Smooth muscle cell of the brain vasculature (primary cell): ENCODE measurements at places on chromosomes 6 and 20.

GRCh38 chr20:14790190-14790589, 452.8 kb upstream of the FLRT3 start:
- DNase-seq = no peak

DNA sequence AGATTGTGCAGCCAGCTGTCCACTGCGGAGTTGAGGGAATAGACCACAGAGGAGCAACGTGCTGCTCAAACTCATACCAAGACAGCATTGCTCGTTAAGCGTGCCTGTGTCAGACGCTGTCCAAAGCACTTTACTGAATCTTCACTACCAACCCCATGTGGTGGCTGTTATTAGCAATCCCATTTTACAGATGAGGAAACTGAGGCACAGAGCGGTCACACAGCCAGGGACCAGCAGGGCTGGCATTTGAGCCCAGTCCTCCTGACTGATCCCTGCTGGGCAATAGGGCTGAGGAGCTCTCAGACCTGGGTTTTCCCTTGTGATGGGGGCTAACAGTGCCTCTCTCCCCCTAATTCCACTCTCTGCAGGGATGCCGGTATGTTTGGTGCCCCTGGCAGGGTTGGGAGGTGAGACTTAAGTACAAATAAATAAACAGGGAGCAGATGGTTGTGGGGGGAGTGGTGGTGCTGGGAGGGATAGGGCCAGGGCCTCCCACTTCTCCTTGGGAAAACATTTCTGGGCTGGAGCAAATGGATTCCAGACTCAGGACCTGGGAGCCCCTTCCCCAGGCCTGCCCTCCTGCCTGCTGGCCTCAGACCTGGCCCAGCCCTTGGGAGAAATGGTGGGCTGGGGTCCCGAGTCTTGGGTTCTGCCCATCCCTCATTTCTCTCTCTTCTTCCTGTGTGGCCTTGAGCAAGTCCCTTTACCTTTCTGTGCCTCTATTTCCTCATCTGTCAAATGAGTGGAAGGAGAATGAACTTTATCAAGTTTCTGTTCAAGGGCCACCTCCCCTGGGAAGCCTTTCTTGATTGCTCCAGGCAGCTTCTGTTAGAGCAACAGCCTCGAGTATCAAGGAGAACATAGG, 17.7 kb downstream of the SRXN1 start:
- DNase-seq = no peak

GRCh38 chr6:33980176-33981175, 165.4 kb downstream of the GRM4 start:
- DNase-seq = no peak

DNA sequence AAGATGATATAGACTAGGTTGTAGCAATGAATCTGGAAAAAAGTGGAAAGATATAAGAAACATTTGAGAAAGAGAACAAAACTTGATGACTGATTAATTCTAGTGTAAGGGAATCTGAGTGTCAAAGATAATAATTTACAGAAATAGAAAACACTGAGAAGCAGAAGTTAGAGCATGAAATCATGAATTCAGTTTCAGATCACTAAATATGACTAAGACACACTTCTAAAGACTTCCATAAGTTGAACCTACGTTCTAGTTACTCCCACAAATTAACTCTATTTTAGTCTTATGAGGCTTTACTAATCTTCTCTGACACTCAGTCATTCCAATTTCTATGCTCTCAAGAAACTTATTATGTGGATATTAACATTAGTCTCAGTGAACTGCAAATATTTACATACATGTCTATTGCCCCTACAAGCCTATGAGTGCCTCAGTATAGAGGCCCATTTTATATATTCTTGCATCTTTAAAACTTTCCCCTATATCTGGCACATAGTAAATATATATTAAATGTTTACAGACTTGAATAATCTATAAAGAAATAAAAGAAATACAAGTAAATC, 30.4 kb downstream of the IBTK start:
- DNase-seq = no peak

- DNase-seq = no peak
Measured at GRCh38 chr20:17320456-17320855, 93.6 kb downstream of the PCSK2 start.

DNA sequence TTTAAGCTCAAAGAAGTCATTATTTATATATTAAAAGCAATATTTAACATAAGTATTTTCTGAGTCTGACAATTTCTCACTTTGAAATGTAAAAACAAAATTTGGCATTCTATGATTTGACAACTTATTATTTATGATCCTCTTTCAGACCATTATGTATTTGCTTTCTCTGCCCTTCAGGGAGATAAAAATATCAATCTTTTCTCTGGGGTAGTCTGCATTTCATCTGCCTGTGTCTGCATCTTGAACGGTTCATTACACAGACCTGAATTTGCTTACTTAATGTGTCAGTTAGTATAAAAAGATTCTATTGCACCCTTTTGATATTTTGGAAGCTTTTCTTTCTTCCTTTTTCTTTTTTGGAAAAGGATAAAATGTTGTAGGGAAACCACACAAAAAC, 354.0 kb upstream of the RGS17 start:
- no peak for DNase-seq

DNA sequence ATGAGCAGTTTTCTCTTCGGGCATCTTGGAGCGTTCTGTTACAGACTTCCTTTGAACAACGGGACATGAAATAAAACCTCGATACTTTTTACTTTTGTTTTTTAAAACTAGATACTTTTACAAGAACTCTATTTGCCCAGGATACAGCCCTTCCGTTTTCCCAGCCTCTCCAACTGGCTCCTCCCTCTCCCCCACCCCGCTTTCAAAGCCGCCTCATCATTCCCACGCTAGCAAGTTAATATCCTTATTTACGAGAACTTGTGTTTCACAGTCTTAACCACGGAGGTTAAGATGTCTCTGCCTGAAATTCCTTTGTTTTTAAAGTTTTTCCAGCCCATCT, 241 bp upstream of the CFAP206 start:
- peak; percentile 15 for DNase-seq

DNA sequence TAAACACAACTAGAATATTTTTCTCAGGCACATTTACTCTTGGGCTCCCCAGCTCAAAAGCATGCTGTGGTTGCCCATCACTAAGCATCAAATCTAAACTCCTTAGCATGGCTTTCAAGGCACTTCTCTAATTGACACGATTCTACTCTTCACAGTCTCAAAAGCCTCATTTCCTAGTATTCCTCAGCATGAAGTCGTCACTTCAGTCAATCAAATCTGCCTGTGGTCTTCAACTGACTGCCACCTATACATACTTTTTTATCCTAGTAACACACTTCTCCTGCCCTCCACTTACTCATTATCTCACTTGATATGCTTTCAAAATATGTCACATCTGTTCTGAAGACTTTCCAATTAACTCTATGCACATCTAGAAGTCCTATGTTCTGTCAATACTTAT, 110.3 kb downstream of the TBC1D32 start:
- no peak for DNase-seq

DNA sequence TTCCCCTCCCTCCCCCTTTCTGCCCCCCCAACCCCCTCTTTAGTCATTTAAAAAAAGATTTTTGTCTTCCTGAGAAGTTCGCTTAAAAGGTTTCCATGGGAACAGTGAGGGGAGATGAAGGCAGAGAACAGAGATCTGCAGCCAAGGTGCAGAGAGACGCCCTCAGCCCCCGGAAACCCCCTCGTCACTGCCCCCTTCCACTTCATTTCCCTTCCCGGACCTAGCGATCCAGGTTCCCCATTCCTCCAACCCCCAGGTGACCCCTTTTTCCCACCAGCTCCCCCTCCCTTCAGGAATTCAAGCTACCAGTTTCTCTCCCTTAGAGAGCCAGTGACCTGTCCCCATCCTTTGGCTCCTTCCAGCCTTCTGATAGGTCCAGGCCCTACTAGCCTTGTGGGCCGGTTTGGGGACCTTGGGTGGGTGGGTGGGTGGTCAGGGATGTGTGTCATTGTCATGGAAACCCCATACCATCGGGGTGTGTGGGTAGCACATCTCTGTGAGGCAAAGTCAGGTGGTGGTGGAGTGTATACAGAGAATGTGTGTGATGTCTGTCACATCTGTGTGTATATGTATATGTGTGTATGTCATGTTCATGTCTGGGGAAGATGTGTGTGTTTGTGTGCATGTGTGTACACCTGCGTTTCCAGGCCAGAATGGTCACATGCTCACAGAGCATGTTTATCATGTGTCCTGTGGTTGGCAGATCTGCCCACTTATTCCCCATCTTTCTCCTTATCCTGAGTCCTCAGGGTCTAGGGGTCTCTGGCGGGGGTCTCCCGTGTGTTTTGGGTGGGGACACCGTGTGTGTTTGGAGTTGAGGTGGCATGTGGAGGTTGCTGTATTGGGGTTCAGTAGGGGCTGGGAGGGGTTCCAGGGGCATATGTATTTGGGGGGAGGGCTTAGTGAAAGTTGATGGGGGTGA, 7.0 kb downstream of the SYNGAP1 start:
- DNase-seq = no peak

- DNase-seq = peak; percentile 45
Measured at GRCh38 chr6:116773886-116774285, 8.4 kb upstream of the FAM162B start.

DNA sequence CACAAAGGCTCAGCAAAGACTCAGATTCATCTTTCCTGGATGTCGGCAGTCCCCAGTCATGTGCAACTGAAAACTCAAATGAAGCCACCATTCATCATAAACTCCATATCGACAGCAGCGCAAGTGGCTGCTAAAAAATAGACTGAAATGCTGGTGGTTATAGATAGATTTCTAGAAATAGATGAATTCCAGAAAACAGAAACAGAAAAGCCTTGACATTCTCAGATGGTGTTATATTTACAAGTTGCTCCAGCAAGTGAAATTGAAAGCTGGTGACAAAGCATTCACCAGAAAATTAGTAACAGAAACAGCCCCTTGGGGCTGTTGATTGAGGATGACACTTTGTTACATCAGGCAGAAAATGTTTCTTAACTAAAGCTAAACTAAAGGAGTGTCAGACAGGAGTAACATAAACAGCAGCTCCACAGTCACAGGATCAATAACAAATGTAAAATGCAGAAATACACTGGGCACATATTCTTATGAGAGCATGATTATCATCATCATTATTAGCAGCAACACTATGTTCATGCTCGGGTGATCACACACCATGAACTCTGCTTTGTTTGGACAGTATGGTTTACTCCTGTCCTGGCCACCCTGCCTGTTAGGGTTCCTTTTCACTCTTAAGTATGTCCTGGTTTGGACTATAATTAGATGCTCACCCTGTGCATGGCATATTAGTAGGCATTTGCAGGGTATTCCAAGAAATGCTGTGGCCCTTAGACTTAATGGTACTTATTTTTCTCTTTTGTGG, 36.4 kb upstream of the SLC35F1 start:
- no peak for DNase-seq

DNA sequence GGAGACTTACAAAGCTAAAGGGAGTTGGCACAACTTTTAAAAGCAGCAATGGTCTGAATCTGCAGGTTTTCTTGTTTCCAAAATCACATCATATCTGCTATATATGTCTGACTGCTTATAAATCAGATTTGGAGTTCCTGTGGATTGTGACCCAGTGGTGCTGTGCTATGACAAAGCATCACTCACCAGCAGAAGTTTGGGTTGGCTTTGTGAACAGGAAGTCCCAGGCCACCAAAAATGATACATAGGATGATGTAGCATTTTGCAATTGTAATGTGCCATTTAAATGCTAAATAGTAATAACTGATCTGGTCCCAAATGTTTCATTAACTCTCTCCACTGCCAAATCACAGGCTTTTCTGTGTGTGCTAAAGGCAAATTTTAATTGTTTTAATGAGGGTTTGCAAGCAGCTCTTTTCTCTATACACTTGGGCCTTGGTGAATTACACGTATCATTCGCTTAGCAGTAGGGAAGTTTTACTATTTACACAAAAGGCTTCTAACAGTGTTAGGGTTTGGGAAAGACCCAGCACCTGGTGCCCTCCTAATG, 60.8 kb downstream of the SYNDIG1 start:
- DNase-seq = no peak

GRCh38 chr6:69179681-69180080, 544.6 kb downstream of the ADGRB3 start:
- no peak for DNase-seq

DNA sequence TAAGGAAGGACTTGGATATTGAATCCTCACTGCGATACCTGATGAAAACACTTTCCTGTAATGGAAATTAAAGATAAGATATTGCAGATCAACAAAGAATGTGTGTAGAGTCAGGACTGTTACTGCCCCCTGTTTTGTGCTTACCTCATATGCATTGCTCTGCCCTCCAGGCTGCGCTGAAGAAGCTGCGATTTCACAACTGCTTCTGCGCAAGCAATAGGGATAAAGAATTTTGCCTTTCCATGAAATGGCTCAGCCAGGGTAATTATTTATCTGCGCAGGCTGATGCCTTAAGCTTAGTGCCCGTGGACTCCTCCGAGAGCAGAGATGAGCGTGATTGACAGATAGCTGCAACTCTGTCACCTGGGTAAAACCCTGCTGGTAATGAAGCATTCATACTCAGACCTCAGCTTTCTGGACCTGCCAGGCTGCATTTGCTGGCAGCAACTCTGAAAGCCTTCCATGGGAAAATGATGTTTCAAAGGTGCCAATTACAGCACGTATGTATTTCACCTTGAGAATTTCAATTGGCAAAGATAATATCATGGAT, 370.6 kb downstream of the SAMD5 start:
- no peak for DNase-seq

- no peak for DNase-seq
Measured at GRCh38 chr6:34912715-34913464, 23.8 kb downstream of the ANKS1A start.

DNA sequence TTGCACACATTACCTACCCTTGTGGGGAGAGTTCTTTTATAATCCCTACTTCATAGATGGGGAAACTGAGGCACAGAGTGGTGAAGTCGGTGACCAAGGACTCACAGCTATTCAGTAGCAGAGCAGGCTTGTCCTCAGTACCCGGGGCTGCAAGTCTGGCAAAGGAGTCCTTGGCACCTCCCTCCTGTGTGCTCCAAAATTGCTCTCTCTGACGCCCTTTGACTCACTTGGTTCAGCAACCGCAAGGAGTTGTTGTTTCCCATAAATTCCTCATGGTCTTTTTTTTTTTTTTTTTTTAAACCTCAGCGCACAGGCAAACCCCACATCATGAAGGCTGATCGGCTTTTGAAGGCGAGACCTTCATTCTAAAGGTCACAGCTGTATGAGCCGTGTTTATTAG, 143.2 kb downstream of the CEBPB start:
- no peak for DNase-seq

DNA sequence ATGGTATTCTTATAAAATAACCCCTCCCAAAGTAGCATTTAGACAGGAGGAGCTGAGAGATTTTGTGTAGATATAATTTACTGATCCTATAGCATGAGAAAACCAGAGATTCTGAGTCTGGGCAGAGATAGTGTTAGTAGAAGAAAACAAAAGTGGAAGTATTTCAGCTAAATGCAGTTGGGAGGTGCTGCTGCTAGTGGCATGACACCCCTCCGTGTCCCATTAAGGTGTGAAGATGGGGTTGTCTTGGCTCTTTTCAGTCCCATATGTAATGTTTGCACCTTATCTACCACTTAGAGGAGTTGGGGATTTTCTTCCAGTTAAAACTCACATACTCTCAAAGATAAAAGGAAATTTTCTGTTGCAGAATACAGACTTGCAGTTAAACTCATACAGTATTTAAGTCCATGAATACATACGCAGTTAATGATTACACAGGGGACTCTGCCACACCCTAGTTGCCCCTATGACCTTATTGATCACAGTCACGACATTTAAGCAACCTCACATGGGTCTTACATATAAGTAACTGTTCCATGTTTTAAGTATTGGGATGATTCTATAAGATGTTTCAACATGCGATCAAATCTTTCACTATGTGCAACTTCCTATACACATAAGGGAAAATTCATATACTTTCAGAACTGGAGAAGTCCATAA, 11.5 kb downstream of the TAAR2 start:
- DNase-seq = no peak

- no peak for DNase-seq
Measured at GRCh38 chr6:63802606-63803206, 167.1 kb downstream of the PHF3 start.

GRCh38 chr20:56001106-56001785, 4.1 kb downstream of the CBLN4 start:
- no peak for DNase-seq
